ENCODE measurements at places on chromosomes 1 and 21.

DNA sequence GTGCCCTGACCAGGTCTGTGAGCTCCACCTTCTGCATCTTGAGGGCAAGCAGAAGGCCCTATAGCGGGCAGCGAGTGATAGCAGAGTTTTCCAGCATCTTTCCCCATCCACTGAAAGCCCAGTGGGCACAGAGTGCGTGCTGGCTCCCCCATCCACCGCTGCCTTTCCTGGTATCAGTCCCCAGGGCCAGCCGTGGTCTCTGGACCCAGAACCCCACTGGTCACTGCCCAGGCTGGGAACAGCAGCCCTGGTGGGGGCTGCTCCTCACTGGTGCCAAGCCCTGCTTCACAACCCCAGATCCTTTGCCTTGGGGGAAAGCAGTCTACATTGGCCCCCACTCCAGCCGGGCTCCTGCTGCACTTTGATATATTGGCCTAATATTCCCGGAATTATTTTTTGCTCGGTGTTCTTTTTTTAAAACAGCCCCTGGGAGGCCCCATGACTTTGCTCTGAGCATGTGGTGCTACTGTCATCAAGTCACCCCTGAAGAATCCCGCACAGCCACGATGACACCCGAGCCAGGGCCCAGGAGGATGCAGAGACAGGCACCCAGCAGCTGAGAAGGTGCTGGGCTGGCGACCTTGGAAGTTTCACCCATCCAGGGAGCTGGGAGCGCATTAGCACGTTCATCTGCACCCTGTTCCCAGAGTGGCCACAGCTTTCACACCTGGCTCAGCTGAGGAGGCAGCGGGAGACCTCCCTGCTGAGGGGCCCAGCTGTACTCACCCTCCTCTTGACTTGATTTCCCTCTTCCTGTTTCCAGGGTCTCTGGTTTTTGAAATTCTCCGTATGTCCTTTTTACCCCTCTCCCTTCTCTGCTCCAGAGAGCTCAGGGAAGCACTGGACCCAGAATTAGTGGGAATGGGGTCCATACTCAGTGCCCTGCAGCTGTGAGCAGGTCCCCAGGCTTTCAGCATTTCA is 56.9 kb downstream of the KLHDC7A start:
- peak; percentile 7 for DNase-seq

DNA sequence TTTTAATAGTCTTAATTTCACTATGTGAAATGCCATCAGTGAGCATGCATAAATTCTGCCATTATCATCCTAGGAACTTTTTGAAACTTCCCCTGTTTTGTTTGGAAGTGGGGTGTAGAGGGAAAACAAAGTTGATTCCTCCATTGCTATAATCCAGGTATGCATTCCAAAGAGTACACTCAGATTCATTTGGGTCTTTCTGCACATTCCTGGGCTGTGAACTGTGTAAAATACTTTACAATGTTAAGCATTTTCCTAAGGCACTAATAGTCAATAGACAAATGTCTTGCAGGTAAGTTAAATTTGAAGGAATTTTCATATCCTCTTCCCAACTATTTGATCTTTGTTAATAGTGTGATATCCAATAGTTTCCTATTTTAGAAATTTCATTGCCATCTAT is 36.2 kb downstream of the SGIP1 start:
- no peak for DNase-seq

DNA sequence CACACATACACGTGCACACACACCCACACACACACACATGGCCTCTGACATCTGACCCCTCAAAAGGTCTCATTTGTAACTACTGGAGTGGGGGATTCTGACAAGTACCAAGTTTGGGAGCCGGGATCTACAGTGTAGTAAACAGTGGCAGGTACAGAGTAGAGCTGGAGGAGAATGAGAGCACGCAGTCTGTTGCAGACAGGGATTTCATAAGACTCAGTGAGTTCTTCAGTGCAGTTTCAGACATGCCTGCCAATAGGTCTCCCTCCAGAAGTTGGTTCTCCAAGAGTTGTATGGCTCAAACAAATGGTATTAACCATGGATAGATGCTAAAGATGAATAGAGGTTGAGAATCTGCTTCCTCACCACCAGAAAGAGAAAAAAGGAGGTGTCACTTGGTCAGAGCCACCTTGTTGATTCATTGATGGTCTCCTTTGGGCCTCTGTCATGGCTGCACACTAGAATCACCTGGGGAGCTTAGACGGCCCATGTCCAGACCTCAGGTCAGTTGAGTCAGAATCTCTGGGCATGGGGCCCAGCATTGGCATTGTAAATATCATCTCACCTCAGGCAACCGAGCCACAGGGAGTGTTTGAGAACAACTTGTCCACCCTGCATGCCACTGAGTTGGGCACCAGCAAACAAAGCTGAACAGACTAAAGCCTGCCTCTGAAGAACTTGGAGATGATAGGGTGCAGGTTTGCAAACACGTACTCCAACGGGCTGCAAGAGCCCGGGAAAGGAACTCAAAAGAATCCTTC is 122.1 kb downstream of the EDEM3 start:
- DNase-seq, result peak; percentile 69

- DNase-seq, result no peak
Measured at GRCh38 chr1:55931081-55931940, 648.1 kb downstream of the PLPP3 start.

GRCh38 chr1:1050577-1051052 is 23.5 kb downstream of the RNF223 start:
- DNase-seq, result no peak

DNA sequence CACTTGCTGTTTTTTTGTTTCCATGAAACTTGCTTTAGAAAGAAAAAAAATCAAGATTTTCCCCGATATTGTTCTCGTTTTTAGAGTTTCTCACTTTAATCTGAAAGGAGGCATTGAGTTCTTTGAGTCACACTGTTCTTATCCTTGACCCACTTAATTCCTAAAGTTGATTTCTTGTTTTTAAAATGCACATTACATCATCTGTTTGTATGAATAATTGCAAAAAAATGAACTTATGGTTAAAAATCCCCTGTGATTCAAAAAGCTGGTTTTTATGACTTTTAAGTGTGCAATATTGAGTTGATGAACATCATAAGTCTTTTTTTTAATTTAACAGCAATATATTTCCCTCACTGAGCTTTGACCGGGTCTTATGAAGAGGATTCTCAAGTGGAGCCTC is 131.6 kb downstream of the SNX7 start:
- no peak for DNase-seq

Data from body of pancreas (tissue), 4 donors.